ENCODE measurements at places on chromosomes 2 and 18. TPM values are rescaled to one million over a fixed set of nuclear protein-coding genes. Genes with fewer than 3 reads are reported as not detected.

The KLF7 gene
- 62.1 TPM for total RNA-seq

The CDH2 gene
- not detected for total RNA-seq

The POTEC gene
- total RNA-seq, result not detected

The NR4A2 gene
- 777 TPM for total RNA-seq

The DCDC2C gene
- total RNA-seq, result not detected

The GALNT1 gene
- total RNA-seq, result 28.2 TPM

The SLC39A6 gene
- total RNA-seq, result 14.4 TPM

The SLC38A11 gene
- not detected for total RNA-seq

The CYBRD1 gene
- total RNA-seq, result 0.17 TPM

The CROCC2 gene
- total RNA-seq, result not detected

The GALNT3 gene
- total RNA-seq, result 5.3 TPM

The RGPD3 gene
- 0.43 TPM for total RNA-seq

GRCh38 chr2:238079874-238080327 lies 19.1 kb downstream of the SCLY start:
- no peak for DNase-seq

DNA sequence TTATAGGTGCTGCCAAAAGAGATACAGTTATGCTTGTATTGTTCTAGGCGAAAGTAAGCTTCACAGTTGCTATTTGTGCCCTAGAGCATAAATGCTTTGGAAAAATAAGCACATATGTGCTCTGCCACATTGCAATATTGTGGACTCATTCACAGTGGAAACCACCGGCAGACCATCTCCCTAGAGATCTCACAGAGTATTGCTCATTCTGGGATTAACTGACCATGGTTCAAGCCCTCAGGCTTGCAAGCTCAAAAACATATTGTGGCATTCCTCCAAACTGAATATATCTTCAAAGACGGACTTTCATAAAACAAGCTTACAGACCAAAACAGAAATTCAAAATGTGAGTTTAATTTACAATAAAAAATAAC lies 158.2 kb upstream of the CCDC150 start:
- DNase-seq, result no peak

DNA sequence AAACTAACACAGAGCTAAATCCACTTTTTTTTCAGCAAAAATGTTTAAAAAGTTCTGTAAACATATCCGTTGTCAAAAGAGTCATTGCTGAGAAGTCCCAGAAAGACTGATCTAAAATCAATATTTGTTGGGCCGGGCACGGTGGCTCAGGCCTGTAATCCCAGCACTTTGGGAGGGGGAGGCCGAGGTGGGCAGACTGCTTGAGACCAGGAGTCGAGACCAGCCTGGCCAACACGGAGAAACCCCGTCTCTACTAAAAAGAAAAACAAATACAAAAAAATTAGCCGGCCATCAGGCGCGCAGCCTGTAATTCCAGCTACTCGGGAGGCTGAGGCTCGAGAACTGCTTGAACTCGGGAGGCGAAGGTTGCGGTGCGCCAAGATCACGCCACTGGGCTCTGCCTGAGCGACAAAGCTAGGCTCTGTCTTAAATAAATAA lies 1.4 kb downstream of the OLA1 start:
- DNase-seq, result no peak

DNA sequence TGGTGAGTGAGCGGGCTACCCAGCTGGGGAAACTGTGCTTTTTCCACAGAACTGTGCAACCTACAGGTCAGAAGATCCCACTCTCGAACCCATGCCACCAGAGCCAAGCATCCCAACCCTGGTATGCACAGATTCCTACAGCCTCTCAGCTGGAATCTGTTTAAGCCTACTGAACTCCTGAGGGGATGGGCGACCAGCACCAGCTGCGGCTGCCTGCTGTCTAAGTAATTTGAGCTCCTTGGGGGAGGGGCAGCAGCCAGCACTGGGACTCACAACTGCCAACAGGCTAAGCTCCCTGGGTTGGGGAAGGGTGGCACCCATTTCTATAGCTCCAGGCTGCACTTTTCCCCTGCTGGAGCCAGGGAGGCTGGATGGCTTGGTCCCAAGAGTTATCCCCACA lies 11.8 kb downstream of the CYP27C1 start:
- DNase-seq, result no peak

- no peak for DNase-seq
Measured at GRCh38 chr2:234991290-234991689, 39.5 kb downstream of the SH3BP4 start.

DNA sequence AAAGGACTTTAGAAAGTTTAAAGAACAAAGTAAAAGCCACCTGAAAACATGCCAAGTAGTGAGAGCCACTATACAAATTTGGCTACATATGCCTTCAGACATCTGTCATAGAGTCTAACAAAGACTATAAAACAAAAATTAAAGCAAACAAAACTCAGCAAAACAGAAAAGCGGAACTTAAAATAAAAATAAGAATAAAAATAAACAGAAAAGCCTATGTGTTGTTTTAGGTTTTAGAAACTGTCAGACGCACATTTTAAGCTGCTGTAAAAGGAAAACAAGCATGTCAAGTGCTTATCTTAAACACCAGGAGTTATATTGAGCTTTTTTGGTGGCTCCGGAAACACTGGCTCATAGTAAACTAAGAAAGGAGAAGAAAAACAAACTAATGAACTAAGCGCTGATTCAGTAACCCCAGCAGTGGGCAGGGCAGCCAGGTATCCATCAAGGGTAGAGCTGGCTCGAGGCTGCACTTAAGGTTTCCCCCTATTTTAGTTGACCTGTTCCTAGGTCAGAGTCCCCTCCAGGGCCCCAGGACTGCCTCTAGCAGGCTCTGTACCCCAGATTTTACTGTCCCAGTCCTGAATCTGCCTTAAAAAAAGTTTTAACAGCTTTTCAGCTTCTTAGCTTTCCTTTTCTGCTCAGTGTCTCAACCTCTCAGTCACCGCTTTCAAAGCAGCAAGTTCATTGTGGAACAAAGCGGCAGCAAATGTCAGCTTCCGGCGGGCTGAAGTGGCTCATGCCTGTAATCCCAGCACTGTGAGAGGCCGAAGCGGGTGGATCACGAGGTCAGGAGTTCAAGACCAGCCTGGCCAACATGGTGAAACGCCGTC lies 15.4 kb upstream of the RMC1 start:
- DNase-seq, result peak; percentile 26

GRCh38 chr18:31850844-31851243 lies 90.2 kb upstream of the SLC25A52 start:
- no peak for DNase-seq

GRCh38 chr18:70219688-70220087 lies 14.2 kb upstream of the RTTN start:
- no peak for DNase-seq

DNA sequence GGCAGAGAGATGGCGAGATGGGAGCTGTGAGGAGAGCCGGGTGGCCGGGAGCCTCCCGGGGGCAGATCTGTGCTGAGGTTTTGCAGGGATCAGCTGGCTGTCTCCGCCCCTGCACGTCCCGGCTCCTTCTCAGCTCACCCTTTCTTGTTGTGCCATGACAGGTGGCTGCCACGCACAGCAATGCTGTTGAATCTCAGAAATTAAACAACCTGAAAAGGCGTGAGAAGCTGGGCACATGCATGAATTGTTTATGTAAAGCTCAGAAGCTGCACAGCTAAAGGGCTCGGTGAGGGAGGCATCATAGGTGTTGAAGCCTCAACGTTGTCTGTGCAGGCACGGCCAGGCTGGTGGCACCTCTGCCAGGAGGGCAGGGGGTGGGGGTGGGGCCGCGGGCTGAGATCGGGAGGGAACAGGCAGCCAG lies 858 bp upstream of the RTP5 start:
- DNase-seq, result peak; percentile 84

- DNase-seq, result no peak
Measured at GRCh38 chr2:26630669-26631360, 10.4 kb downstream of the CIB4 start.

GRCh38 chr2:13010283-13010682 lies 293.5 kb downstream of the TRIB2 start:
- DNase-seq, result no peak

DNA sequence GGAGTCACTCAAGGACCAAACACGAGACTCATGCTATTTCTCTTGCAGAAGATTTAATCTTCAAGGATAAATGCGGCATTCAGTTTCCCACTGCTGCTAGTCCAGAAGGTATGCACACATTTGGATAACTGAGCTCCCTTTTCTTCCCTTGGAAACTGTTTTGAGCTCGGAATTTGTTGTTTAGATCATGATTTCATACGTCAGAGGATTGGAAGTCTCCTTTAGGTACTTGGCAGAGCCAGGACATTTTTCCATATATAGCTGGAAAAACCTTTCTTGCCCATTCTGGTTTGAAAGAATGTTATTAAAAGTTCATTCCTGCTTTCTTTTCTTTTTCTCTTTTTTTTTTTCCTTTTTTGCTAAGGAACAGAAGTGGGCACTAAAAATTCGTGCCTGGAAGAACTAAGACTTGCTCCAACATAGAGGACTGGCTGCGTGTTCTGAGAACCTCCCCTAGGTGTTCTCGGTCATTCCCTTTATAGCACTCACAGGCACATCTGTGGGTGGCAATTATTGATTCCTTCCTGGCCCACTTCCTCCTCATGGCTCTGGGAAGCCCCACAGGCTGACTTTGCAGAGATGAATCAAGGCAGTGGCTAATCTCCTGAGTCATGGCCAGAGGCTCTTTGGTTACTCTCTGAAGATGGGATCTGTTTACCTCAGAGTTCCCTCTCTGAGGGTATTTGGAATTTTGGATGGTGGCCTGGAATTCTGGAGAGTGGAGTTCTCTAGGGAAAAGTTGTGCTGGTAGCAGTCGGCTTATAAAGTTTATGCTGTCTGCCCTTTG lies 104.8 kb downstream of the PLCL1 start:
- DNase-seq, result no peak

DNA sequence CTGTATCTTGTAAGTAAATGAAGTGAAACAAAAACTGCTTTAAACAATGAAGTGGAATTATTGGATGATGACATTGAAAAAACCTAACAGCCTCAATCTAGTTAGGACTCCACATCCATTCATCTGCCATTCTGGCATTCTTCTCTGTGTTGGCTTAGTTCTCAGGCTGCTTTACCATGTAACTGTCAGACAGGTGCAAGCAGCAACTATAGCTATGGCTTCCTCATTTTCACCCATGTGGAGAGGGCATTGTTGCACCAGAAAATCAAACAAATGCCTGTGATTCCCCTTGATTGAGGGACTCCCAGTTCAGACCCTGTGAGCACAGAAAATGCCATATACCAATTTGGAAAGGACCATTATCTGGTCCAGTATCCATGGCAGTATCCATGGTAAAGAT lies 129.5 kb upstream of the NYAP2 start:
- no peak for DNase-seq

- DNase-seq, result no peak
Measured at GRCh38 chr2:77192811-77193289, 329.3 kb downstream of the LRRTM4 start.

DNA sequence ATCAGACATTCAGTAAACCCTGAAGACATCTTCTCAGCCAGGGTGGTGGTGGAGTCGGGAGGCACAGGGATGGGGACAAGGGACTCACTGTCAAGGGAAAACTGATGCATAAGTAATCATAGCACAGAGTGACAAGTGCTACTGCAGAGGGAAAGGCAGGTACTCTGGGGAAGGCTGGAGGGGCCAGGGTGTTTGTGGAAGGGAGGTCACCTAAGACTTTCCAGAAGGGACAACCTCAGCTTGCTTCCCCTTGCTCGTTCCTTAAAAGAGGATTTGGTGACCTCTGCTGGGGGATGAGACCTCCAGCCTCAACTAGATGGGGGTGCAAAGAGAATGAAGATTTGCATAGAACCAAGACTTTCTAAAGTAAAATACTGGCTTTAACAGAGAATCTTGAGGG lies 99.5 kb downstream of the SLC4A3 start:
- no peak for DNase-seq

DNA sequence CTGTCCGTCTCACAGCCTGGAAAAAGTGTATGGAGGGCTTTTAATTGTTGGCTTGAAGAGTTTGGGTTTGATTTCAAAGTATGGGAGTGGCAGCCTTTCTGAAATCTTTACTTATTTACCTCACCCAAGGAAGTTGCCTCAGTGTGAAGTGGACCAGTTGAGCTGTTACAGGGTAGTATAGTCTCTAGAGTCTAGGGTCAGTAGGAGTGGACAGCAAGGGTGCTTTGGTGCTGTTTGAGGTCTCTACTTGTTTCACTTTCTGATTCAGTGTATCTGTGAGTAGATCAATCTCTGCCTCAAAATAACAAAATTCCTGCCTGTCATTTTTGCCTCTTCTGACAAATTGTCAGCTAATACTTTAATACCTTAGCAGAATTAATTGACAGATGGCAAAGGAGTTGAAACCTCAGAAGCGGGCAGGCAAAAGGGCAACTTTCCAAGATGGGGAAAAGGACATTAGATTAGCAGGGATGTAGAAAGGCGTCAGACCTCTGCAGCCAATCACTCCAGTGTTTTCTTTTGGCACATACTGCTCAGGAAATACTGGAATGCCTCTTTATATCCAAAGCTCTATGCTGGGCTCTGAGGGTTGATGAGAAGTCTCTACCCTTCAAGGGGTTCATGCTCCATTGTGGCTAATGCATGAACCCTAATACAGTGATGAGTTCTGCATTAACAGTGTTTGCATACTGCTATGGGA lies 5.9 kb downstream of the RIOK3 start:
- no peak for DNase-seq

- no peak for DNase-seq
Measured at GRCh38 chr2:153145470-153145978, 333.0 kb downstream of the RPRM start.

DNA sequence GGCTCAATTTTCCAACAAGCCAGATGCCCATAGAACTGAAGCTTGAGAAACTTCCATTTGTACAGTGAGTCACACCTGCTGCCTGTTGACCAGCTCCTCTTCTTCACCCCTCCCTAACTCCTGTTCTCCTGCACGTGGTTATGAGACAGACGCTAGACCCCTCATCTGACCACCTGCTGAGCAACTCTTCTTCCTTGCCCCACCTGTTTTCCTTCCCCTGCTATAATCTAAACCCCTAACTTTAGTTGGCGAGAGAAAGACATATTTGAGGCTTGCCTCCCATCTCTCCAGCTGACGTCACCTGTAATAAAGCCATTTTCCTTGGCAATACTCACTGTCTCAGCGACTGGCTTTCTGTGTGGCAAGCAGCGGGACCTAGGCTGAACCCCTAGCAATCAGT lies 22.3 kb upstream of the ITM2C start:
- no peak for DNase-seq

DNA sequence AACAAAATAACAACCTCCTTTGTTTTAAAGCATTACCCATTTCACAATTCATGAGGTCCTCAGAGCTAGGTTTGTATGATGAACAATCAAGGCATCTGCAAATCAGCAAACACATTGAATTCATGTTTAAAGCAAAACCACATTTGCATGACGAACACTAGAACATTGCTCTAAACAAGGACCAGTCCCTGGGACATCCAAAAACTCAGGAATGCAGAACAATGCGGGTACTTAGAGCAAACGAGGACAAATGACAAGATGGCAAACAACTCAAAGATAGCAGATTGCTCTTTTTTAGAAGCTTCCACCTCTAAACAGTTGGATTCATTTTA lies 45.7 kb upstream of the RALBP1 start:
- DNase-seq, result no peak

DNA sequence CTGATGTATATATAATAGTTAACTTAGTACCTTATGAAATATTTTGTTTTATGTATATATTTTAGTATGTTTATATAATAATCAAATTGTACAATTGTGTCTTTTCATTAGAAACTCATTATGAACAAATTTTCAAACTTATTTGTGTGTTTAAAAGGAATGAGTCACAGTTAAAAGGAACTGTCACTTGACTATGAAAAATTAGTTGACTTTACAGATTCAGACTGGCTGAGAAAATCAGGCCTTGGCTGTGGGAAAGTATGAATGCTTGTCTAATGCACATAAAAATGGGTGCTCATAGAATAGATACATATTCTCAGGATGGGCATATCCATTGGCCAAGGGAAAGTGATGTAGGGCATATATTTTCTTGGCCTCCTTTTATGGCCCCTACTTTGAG lies 576.8 kb downstream of the SATB2 start:
- no peak for DNase-seq

- DNase-seq, result no peak
Measured at GRCh38 chr2:241193271-241193670, 4.8 kb downstream of the ANO7 start.

Data from CD8-positive, alpha-beta T cell (primary cell).